ENCODE measurements at places on chromosomes 16 and 17.

DNA sequence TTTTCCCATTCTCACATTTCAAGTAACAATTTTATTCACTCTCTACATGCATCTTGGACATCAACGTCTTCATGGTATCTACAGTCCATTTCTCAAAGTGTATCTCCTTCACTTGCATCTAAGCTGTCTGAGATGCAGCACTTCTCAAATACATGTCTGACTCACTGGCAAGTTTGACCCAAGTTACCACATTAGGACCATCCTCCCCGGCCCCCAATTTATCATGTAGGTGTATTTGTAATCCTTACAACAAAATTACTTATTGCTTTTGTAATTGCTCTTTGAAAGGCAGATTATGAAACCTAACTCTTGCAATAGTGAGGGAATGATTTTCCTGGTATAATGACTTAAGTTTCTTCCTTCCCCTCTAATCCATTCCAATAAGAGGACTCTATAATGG, 28.9 kb upstream of the ULK2 start:
- DNase-seq = no peak

DNA sequence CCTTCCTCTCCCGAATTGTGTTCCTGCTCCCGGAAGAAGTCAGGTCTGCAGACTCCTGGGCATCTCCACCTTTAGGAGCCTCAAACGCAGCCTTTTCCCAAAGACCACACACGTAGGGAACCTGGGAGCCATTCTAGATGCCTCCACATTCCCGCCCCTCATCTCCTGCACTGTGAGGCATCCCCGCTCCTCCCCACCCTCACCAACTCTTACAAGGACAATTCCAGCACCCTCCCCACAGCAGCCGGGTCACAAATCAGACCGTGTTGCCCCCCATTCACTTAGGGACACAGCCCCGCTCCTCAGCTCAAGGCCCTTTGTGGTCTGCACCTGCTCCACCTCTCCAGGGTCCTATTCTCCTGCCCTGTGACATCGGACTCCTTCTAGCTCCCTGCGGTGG, 49.6 kb downstream of the ABR start:
- no peak for DNase-seq

DNA sequence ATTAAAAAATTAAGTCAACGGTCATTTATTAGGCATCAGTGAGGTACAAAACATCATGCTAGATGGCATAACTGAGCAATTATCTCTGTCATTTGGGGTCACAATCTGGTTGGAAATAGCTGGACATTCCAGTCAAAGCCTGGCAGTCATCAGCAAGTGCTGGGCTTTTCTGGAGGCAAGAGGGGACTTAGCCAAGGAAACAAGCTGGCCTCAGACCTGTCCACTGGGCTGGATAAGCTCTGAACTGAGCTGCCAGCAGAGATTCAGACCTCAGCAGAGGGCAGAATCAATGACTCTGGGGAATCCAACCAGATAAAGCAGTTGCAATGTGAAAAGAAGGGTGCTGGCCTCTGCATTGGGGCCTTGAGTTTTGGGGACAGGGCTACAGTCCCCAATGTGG, 161.9 kb upstream of the NOL11 start:
- no peak for DNase-seq

GRCh38 chr16:55469821-55470532, 9.0 kb upstream of the MMP2 start:
- no peak for DNase-seq

DNA sequence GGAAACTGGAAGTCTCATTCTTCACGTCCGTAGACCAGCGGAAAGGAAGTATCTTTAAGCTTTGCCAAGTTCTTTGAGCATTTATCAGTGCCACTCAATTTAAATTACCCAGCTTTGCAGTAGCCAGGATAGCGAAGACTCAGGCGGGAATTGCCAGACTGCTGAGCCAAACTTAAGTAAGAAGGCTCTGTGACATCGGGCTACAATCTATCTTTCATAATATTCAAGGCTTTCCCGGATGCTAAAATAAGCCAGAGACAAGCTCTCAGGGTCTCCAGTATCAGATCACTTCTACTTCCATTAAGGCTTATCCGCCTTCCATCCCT, 436 bp upstream of the BRIP1 start:
- no peak for DNase-seq

GRCh38 chr17:20965492-20965891, 77.3 kb downstream of the USP22 start:
- no peak for DNase-seq

- no peak for DNase-seq
Observed at GRCh38 chr17:36529121-36529520, 5.5 kb downstream of the MYO19 start.

DNA sequence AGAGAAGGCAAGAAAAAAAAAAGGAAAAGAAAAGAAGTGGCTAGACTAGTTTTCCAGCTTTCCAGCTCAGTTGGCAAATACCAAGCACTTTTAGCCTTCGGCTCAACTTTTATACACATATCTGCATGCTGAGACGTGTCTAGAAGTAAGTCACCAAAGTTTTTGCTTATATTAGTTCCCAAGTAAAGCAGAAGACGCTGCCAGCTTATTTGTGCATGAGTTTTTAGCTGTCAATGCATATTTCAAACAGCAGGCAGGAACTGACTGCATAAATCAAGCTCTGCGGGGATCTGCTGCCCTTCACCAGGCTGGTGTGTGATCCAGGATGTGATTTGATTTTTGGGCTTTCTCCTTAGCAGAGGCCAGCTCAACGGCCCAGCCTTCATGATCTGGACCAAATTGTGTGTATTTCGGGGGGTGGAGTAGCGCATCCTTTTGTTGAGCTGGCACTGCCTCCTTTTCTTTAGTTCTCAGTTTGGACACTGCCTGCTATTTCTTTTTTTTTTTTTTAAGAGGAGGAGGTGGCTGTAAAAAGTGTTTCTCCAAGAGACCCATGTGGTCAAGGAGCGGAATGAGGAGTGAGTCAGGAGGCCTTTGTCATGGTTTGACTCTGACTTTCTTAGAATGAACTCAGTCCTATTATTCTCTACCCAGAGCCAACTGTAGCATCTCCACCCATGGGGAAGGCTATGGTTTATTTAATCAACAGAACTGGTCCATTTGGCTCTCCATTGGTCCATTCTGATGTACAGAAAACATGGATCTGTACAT, 162.6 kb upstream of the XYLT1 start:
- no peak for DNase-seq

DNA sequence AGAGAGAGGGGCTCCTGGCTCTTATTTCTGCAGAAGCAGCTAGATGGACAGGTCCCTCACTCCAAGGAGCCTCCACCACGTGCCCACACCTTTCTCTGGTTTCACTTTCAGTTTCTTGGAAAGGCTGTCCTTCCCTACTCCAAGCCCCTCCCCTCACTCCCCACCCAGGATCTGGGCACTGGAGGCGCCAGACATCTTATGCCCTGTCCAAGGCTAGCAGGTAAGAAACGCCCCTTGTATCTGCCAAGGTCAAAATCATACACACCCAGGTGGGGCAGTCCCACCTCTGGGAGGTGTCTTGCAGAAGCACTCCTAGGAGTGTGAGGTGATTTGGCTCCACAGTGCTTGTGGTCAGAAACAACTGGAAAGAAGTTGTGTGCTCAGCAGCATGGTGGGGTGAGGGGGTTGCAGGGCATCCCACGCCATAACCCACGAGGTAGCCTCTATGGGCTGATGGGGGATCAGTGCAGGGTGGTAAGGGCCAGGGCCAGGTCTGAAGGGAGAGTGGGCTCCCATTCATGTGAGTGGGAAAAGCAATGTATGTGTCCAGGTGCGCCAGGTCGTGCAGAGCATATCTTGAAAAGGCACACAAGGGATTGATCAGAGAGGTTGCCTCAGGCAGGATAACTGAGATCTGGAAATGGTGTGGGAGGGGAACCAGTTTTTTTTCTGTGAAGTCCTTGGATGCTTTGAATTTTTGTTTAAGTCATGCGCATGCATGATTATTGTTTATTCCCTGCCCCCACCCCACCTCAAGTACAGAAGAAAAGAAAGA, 31.8 kb upstream of the PRM1 start:
- no peak for DNase-seq

DNA sequence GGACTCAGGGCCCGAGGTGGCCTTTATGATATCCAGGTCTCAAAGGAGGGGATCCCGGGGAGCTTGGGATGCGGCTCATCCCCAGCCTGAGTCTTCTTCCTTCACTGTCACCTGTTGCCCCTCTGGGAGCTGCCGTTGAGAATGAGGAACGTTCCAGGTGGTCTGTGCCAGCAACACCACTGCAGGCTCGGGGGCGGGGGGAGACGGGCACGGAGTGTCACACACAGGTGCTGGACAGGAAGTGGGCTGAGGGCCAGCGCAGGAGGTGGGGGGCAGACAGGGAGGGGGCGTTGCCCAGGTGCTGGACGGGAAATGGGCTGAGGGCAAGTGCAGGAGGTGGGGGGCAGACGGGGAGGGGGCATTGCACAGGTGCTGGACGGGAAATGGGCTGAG, 28.2 kb downstream of the METRNL start:
- DNase-seq = no peak

DNA sequence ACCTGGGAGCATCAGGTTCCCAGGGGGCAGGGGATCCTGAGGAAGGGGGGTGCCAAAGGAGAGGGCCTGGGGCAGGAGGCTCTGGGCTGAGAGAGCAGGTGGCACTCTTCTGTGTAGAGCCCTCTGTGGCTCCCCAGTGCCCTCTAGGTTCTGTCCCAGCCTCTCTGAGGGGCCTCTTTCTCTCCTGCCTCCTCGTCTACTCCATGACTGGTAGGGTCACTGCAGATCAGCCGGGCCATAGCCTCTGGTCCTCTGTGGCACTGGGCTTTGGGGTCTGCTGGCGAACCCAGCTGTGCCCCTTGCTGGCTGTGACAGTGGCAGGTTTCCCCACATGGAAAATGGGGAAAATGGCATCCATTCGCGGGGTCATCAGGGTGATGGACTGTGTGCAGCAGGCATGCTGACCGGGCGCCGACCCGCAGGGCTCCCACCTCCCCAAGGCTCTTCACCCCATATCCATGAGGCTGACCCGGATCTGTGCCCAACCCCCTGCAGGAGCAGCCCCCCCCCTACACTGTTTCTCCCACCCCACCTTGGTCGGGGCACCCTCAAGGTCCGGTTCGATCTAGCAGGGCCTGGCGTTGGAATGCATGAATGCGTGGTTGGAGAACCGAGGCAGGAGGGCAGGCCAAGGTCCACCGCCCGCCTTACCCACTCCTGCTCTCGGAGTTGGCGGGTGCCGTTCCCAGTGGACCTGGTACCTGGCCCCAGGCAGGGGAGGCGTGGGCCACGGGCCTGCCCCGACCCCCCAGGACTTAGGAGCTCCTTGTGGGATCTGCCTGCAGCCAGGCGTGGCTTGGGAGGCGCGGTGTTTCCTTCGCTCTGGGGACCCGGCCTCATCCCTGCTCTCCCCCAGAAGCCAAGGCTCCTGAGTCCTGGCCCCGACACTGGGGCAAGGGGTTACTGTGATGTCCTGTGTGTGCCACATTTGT, 6.5 kb downstream of the GLIS2 start:
- DNase-seq = no peak

- DNase-seq = no peak
Observed at GRCh38 chr17:53948323-53948722, 125.6 kb downstream of the KIF2B start.

DNA sequence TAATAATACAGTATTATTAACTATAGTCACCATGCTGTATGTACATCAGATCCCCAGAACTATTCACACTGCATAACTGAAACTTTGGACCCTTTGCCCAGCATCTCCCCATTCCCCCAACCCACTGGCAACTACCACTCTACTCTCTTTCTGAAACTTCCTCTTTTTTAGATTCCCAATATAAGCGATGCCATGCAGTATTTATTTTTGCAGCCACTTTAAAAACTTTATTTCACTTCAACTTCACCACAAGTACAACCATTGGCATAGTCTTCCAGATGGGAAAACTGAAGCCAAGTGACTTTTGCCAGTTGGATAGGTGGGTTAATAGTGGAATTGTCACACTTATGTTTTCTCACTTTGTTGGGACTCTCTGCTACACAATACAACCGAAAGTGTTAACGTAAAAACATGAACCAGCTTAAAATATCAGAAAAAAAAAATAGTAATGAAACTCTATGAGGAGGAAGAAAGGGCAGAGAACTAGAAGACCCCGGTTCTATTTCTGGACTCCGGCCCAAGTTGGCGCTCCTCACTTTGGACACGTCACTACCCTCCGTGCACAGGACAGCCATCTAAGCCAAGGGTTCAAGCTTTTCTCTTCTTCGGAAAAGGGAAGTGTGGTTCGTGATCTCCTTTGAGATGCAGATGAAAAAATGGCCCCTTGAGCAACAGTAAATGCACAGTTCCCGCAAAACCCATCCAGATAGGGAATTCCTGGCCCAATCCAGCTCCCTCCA, 743 bp downstream of the SHCBP1 start:
- DNase-seq = no peak

- no peak for DNase-seq
Observed at GRCh38 chr17:75950421-75950820, 9.6 kb upstream of the FBF1 start.

DNA sequence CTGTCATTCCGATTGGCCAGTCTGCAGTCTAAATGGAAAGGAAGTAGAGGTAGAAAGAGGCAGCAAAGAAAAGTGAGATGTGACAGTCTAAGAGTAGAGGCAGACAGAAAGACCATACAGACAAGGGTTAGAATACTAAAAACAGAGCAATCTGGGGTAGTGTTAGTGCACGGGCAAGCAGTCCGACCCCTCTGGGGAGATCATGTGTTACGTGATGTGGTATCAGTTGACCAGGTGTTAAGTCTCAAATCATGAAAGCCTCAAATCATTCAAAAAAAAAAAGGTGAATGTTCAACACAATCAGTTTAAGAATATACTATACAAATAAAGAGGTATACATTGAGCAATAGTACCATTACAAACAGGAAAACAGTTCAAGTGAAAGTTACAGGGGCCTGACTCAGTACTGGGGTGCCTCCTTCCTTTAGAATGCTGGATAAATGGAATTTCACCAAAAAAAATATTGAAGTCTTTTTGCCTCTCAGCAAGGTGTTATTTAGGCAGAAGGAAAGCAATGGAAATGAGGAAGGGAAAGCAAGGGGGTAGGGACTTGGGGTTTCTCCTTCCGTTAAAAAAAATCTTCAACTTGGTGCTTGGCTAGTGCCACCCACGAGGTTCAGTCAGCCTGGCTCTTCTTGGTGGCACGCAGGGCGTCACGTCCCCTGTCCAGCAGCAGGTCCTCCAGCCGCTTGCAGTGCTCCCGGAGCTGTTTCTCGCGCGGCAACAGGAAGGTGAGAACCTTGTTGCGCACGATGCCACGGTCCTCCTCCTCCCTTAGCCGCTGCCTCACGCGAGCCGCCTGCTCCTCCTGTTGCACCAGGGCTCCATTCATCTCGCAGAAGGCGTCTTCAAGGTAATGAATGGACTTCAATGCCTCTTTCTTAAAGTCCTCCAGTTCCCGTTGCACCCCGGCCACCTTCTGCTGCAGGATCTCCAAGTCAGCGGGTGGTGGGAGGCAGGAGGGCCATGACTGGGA, 616 bp downstream of the CCDC182 start:
- DNase-seq = no peak

GRCh38 chr17:77163001-77163400, 22.2 kb downstream of the SEC14L1 start:
- no peak for DNase-seq

All from aorta (tissue), 5 donors.